ENCODE measurements at places on chromosomes 5 and 9.

GRCh38 chr9:69829484-69829883 lies 8.9 kb downstream of the CFAP95 start:
- no peak for DNase-seq

DNA sequence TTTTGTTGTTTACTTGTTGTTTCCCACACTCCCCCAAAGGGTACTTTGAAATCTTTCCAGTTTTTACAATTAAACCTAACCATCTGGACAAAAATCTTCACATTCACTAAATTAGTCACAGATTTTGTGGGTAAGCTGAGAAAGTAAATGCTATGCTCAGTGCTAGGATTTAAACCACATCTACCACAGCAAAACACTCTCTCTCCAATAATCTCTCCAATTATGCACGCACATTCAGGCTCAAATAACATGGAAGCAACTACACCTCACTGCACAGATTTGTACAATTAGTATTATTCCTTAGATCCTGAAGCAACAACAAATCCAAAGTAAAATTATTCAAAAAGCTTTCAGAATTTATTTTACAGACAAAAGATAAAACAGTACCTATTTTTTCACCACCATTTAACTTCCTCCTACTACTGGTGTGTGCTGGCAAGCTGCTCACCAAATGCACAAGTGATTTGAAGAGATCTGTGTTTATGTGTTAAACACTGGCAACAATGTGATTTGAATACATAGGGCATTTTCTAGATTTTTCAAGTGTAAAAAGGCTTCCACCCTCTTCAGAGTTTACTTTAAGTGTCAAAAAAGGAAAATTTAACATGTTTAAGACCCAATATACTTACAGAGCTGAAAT lies 16.6 kb downstream of the ZNF608 start:
- peak; percentile 93 for DNase-seq

- no peak for DNase-seq
These were observed 48.2 kb downstream of the RASGEF1C start for GRCh38 chr5:180160789-180161188.

DNA sequence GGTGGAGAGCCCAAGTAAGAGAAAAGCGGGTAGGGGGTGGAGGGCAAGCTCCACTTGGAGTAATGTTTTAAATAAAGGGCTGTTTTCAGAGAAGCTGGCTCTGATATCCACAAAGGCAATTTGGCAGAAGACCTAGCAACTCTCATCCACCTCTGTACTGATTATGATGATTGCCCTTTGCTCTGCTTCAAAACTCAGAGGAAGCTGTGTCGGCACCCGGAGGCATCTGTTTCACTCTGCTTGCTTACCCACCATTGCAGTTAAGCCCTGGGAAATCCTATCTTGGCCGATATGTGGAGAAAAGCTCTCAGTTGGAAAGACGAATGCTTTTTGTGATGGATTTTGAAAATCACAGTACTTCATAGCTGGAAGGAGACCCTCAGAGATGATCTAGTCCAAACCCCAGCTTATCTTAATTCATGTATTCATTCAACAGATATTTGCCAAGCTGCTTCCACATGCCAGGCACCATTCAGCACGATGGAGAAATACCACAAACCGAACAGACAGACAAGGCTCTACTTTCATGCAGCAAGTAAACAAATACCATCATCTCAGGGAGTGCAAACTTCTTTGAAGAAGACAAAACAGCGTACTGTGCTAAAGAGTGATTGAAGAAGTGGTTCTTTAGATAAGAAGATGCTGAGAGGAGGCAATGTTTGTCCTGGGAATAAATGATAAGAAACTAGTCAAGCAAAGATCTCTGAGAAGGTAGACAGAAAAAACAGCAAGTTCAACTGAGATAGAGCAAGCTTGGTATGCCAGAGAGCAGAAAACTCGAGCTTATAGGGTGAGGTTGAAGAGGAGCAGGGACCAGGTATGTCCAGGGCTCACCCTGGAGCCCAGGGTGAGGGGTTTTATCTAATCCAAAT lies 140.4 kb upstream of the SPDL1 start:
- no peak for DNase-seq

GRCh38 chr9:98502311-98502975 lies 206.3 kb downstream of the GABBR2 start:
- DNase-seq, result peak; percentile 62

DNA sequence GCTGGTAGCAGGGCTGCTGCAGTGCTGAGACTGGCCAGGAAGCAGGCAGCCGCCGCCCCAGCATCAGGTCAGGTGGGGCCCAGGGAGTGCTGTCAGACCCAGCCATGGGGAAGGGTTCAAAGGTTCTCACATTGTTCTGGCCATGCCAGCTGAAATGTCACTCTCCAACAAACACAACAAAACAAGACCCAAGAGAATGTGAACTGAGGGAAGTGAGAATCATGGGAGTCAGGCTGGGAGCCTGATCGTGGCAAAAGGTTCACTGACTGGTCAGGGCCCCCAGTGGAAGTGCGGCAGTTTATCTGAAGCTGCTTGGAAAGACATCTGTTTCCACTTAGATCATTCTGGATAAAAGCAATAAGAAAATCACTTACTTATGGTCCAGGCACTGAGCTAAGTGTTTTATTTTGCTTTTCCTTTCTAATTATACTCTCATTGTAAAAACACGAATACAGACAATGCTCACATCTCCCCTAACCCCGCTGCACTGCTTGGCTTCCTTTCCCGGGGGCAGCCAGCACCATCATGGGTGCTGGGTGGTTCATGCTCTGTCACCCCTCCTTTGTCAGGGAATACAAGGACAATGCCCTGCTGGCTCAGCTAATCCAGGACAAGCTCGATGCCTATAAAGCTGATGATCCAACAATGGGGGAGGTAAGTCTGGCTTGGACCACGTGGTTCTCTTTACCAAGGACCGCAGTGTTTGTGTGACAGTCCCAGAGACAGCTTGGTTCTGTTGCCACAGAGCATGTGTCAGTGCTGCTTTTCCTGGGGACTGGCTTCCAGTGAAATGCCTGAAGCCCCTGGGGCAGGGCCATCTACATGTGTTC lies 41.9 kb upstream of the CFAP157 start:
- DNase-seq, result no peak

- DNase-seq, result no peak
These were observed 304.8 kb upstream of the ZNF462 start for GRCh38 chr9:106557996-106558667.

DNA sequence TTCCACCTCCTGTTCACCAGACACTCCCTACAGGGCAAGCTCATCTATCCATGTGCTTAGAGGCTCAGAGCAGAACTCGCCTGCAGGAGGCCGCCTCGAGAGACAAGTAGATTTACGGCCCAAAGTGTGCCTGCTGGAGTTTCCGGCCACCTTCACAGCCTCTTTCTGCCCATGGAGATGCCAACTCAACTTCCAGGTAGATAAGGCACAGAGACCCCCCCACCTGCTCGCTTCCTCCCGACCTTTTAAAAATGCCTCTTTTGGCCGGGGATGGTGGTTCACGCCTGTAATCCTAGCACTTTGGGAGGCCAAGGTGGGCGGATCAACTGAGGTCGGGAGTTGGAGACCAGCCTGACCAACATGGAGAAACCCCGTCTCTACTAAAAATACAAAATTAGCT lies 46.6 kb downstream of the EXD3 start:
- DNase-seq, result no peak

DNA sequence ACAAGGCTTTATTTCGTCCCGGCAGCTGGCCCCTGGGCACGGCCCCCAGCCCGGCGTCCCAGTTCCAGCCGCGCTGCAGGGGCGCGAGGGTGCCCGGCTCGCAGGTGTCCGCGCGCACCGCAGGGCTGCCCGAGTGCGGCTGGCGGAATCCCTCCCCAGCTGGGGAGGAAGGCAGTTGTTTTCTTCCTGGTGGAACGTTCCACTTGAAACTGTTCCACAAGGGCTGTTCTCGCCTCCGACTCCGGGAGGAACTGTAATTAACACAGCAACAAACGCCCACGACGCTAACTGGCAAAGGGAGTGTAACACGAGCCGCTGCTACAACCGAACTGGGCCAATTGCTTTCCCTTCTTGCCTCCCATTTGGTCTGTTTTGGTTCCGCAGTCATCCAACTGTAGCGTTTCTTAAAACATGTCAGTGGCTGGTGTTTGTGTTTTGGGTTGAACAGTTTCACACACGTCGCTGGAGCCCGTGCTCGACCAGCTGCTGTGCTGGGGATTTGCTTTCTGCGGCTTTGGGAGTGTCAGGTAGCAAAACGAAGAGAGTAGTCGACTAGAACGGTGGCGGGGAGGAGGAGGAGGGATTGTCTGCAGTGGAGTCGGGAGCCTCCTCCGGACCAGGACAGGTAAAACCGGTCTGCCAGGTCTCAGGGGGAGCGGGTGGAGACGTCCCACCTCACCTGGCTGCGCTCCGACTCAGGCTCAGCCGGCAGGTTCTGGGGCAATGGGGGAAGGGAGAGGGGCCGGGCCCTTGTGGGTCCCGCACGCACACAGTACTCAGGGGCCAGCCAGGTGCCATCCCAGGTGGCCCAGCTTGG lies 131.6 kb upstream of the NIPBL start:
- peak; percentile 56 for DNase-seq

DNA sequence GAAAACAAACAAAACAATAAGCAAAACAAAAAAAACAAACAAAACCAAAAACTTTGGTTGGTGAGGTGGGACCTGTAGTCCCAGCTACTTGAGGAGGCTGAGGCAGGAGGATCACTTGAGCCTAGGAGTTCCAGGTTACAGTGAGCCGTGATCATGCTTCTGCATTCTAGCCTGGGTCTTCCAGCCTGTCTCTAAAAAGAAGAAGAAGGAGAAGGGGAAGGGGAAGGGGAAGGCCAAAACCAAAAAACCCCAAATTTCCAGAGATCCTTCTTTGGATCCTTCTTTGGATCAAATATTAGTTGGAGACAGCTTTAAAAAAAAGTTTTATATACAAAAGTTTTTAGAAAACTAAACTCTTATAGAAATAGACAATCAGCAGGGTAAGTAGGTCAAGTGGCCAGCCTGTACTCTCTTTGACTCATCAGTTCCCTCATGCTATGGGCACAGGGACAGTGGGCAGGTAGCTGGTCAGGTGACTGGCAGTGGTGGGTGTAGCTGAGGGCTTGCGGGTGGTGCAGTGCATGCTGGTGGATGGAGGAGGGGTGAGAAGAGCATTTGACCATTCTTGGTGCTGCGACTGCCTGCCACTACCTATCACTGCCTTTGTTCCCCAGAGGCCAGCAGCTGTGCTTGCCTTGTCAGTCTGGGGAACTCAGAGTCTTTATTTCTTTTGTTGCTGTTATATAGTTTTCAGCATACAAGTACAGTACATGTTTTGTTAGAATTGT lies 12.6 kb downstream of the RCL1 start:
- DNase-seq, result no peak

GRCh38 chr5:7546555-7546954 lies 150.6 kb downstream of the ADCY2 start:
- no peak for DNase-seq

GRCh38 chr5:86570427-86571083 lies 47.2 kb upstream of the COX7C start:
- DNase-seq, result no peak

GRCh38 chr5:95392593-95393182 lies 1.5 kb downstream of the FAM81B start:
- peak; percentile 17 for DNase-seq

GRCh38 chr5:146860213-146860893 lies 18.2 kb downstream of the PPP2R2B start:
- DNase-seq, result peak; percentile 81

DNA sequence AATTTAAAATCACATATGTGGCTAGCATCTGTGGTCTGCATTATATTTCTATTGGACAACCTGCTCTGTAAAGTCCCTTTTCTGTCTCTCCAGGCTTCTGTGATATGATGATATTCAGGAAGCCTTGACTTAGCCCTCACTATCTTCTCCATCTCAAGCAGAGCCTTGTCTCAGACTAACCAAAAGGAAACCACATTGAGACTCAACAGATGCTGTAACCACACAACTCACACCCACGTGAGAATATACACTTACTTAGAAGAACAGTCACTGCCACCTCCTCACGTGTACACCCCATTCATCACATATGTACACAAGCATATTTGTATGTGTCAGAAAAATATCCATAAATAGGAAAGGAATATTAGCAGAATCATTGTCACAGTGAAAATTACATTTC lies 33.6 kb downstream of the HTR4 start:
- no peak for DNase-seq

DNA sequence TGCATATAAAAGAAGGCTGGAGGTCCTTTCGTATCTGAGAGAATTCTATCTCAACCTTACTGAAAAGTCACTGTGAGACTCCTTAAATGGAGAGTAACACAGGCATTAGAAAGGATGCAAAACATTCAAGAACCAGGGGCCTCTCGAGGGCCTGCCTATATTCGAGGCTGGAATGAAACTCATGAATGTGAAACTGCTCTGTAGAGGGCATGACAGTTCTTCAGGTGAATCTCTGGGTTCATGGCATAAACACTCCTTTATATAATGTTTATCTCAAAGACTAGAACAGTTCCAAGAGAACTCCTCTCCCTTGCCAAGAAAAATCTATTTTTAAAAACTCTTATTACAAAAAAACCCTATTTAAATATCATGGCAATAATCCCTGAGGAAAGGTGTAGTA lies 113.9 kb downstream of the SEC61B start:
- no peak for DNase-seq

- no peak for DNase-seq
These were observed 21.8 kb downstream of the IRF1 start for GRCh38 chr5:132468656-132469379.

DNA sequence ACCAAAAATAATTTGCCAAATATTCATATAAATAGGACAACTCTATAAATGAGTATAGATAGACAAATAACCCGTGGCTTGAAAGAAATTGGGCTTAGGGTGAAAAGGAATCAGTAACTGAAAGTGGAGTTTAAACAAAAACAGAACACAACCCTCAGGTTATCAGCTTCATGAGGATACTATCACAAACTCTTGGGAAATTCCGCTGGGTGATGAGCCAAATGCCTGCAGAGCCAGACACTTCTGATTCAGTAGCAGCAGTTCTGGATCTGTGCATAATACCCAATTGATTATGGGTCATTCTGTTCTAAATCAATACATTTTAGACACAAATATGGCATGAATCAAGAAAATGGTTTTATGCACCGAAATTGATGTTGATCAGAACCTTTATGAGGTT lies 72.4 kb downstream of the CAMK4 start:
- DNase-seq, result no peak

DNA sequence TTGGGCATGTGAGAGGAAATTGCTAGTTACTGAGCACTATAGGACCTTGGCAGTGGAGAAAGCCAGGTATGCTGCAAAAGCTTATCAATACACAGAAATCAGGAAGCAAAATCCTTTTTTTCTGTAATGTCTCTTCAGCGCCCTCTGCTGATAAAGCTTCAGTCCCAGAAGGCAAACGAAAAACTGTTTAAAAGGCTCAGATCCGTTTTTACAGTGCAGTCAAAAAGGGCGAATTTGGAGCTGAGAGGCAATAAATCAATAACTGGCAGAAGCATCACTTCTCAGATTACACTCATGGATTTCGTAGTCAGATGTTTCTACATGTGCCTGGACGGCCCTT lies 1.1 kb upstream of the MAN2A1 start:
- DNase-seq, result no peak

Data from astrocyte (in vitro differentiated cells and primary cell).